ENCODE measurements at places on chromosomes 12 and 14.

GRCh38 chr12:13146336-13146938 is 43.0 kb upstream of the GSG1 start:
- no peak for DNase-seq

- no peak for DNase-seq
Observed at GRCh38 chr12:106106892-106107291, 31.9 kb downstream of the NUAK1 start.

GRCh38 chr14:103057028-103057371 is 349 bp downstream of the CDC42BPB start:
- no peak for DNase-seq

- DNase-seq, result no peak
Observed at GRCh38 chr12:106331599-106331998, 25.9 kb upstream of the POLR3B start.

- DNase-seq, result no peak
Observed at GRCh38 chr12:59936534-59936933, 340.7 kb downstream of the SLC16A7 start.

DNA sequence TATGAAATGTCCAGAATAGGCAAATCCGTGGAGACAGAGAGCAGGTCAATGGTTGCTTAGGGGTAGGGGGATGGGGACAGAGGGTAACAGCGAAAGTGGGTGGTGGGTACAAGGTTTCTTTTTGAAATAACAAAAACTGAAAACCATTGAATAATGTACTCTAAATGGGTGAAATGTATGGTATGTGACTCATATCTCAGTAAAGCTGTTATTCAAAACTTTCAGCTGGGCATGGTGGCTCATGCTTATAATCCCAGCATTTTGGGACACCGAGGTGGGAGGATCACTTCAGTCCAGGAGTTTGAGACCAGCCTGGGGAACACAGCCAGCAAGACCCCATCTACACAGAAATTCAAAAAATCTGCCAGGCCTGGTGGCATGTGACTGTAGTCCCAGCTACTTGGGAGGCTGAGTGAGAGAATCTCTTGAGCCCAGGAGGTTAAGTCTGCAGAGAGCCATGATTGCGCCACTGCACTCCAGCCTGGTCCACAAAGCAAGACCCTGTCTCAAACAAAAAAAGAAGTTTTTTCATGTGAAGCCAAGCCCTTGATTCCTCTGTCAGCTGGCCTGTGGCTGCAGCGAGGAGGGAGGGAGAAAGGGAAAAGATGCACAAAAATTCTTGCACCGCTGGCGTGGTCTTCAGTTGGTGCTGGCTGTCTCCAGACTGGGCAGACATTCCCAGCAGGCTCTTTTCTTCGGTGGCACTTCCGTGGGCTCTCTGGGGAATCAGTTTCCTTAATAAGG is 248.2 kb downstream of the SLC41A2 start:
- DNase-seq, result no peak

- DNase-seq, result no peak
Observed at GRCh38 chr12:52145228-52146088, 46.4 kb downstream of the KRT80 start.

DNA sequence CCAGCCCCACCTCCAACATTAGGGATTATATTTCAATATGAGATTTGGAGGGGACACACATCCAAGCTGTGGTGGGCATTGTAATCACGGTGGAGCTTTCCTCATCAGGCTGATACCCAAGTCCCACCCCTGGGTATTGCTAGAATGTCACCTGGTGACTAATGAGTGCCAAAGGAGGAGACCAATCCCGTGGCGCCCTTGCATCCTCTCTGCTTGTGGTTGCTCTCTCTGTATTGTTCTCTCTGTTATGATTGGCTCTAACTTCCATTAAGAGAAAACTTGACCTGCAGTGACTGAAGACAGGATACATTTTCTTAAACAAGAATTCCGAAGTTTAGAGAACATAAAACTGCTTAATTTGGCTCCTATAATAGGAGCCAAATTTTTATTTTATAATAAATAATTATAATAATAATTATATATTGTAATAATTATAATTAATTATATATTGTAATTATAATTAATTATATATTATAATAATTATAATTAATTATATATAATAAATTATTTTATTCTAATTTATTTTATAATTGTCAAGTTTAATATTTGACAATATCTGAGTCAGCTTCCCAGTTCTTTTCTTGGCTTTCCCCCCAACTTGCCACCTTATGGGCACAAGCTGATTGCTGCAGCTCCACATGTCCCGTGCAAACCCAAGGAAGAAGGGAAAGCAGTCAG is 420.1 kb downstream of the DIO2 start:
- no peak for DNase-seq

DNA sequence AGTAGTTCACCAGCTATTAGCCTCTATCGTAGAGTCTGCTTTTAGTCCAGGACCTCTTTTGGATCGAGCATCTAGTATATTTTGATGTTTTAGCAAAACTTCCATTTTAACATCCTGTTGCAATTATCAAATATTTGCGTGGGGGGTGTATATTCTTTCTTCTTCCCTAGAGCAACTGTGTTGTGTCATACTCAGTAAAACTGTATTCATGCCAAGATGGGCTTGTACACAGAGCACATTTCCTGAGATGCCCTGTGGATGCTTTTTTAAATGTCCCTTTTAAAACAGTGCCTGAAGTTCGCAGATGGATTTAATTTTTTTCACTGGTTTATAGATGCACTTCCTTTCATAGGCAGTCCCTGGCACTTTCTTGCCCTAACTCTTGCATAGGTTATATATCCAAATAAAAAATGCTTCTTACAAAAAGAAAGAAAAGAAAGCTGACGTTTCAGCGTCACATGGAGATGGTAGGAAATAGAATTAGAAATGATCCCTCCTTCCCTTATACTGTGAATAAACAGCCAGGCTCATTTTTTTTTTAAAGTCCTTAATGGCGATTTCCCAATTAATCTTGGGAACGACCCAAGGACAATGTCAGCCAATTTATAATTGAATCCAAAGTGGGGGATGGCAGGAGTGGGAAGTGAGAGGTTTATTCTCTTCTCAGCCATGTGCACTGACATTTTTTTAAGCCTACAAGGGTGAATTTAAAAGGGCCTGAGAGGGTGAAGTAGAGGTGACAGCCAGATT is 247.0 kb downstream of the SLC41A2 start:
- DNase-seq, result no peak

DNA sequence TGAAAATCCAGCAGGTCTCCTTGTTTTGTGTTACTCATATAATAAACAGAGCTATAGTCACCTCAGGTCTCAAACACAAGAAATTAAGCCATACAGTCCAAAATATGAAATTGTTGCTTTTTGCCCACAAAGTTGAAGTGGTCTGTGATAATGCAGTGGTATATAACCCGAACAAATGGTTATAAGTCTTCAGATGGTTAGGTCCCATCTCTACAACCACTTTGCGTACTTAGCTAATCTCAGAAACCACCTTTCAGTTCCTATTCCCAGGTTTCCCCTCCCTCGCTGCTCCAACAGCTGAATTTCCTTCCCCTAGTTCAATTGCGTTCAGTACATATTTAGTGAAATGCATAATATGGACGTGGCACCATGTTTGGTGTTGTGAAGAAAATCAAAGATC is 3.3 kb upstream of the KCNA5 start:
- DNase-seq, result no peak

- no peak for DNase-seq
Observed at GRCh38 chr12:48092611-48093010, 13.3 kb downstream of the SENP1 start.

DNA sequence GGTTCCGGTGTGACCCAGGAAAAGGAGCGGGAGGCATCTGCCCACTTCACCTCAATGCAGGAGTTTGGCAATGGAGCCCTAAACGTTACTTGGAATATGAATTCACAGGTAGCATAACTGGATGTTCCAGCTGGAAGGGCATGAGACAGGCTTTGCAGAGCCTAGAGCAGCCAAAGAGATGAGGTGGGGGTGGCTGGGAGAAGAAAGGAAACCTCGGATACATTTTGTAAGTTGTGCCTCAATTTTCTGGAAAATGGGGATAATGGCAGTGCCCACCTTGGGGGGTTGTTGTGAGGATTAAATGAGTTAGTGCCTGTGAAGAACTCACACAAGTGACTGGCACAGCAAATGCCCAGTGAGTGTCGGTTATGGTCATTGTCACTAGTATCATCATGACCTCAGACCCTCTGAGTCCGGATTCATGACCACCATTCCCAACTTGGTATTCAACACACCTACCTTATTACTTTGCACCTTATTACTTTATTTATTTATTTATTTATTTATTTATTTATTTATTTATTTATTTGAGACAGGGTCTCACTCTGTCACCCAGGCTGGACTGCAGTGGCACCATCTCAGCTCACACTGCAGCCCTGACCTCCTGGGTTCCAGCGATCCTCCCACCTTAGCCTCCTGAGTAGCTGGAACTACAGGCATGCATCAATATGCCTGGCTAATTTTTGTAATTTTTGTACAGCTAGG is 56.0 kb downstream of the CLMN start:
- DNase-seq, result no peak

DNA sequence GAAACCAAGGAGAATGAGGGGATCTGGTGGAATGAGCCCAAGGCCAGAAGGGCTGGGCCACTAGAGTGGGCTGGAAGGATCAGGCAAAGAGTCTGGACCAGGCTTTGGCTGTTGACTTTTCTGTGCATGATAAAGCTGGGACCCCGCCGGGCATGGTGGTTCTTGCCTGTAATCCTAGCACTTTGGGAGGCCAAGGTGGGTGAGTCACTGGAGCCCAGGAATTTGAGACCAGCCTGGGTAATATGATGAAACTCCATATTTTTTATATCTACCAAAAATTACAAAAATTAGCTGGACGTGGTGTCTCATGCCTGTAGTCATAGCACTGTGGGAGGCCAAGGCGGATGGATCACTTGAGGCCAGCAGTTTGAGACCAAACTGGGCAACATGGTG is 393 bp upstream of the KLHL33 start:
- DNase-seq, result no peak

- DNase-seq, result no peak
Observed at GRCh38 chr14:36676236-36676635, 14.6 kb downstream of the PAX9 start.

DNA sequence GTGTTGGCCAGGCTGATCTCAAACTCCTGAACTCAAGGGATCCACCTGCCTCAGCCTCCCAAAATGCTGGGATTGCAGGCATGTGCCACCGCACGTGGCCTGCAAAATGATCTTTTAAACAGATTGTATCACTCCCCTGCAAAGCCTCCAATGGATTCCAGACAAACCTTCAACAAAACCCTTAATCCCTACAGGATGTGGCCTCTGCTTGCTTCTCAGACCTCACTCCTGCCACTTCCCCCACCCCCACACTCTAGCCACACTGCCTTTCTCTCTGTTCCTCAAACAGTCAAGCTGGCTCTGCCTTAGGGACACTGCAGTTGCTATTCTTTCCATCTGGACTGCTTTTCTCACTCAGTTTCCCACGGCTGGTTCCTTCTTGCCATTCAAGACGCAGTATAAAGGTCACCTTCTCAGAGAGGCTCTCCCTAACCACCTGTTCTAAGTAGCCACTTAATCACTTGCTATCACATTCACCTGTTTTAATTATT is 47.3 kb upstream of the TMED10 start:
- DNase-seq, result no peak

GRCh38 chr14:98296895-98297294 is 975.1 kb downstream of the BCL11B start:
- DNase-seq, result no peak

DNA sequence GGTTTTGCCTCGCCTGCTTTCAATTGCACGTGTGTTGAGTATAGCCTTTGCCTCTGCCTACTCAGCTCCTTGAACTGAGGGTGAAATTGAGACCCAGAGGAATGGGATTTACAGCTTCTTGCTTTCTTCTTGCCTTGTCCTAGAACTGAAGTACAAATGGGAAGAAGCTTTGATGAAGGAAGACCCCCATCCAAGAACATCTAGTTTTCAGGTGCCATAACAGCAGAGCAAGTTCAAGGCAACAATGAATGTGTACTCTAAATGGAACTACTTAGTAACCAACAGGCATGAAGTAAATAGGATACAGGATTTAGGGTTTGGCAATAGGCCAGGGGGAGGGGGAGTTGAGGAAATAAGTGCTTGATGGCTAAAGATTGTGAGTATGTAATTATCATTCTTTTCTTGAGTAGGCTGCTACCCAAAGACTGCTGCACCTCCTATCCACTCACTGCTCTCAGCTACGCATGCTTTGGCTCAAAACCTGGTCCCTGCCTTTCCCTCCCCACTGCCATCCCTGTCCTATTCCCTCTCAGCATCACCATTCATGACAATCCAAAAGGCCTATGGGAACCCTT is 2.1 kb downstream of the GPX2 start:
- DNase-seq, result no peak

- DNase-seq, result no peak
Observed at GRCh38 chr14:92753250-92753649, 4.8 kb upstream of the LGMN start.

GRCh38 chr12:97848051-97848450 is 385.4 kb downstream of the RMST start:
- no peak for DNase-seq

GRCh38 chr14:87076146-87076545 is 916.8 kb downstream of the GALC start:
- DNase-seq, result no peak

DNA sequence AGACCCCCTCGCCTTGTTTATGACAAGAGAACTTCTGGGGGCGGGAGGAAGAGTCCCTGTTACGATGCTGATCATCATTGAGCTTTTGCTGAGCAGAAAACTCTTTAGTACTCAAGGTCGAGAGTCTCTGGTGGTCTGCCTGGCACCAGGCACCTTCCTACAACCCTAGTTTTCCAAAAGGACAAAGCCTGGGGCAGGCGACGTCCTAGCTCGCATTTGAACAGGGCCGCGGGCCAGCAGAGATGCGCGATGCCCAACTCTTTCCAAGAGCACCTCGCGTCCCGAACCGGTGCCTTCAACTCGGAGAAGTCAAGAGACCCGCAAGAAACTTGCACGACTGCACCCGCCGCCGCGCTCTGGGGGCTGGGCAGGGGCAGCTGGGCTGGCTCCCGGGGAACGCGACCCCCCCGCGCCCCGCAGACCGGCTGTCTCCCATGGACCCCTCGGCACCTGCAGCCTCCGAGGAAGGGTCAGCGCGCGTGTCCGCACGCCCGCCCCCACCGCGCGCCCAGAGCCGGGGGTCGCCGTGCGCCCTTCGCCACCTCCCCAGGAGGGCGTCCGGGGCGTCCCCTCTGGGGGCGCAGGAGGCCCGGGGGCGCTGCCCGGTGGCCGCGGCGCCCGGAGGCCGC is 377 bp upstream of the BCL7A start:
- DNase-seq, result no peak

DNA sequence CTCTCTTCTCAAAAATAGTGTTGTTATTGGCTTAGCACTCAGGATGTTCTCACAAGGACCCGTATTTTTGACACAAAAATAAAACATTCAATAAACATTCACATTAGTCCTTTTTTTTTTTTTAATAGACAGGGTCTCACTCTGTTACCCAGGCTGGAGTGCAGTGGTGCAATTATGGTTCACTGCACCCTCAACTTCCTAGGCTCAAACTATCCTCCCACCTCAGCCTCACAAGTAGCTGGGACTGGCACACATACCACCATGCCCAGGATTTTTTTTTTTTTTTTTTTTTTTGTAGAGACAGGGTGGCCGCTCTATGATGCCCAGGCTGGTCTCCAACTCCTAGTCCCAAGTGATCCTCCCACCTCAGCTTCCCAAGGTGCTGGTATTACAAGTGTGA is 27.0 kb downstream of the PPP1R13B start:
- DNase-seq, result no peak
